ENCODE measurements at places on chromosomes 7 and 10. TPM values are rescaled to one million over a fixed set of nuclear protein-coding genes. Genes with fewer than 3 reads are reported as not detected.

The SAP25 gene
- total RNA-seq, result not detected

The HOXA6 gene
- total RNA-seq, result not detected

The TAS2R3 gene
- 1.2 TPM for total RNA-seq

The MPP7 gene
- 2.7 TPM for total RNA-seq

The SKIDA1 gene
- total RNA-seq, result 0.90 TPM

The PDGFA gene
- 4.1 TPM for total RNA-seq

The CUZD1 gene
- 1.4 TPM for total RNA-seq

The CABCOCO1 gene
- 3.4 TPM for total RNA-seq

The OR2A7 gene
- total RNA-seq, result 0.98 TPM

The CNPY1 gene
- not detected for total RNA-seq

The BHLHA15 gene
- not detected for total RNA-seq

All from fibroblast of the aortic adventitia (primary cell).